ENCODE measurements at places on chromosomes 6 and 20.

- DNase-seq, result peak; percentile 80
Observed at GRCh38 chr20:17594443-17594842, 24.6 kb downstream of the DSTN start.

- no peak for DNase-seq
Observed at GRCh38 chr6:82015526-82015925, 232.0 kb downstream of the IBTK start.

- DNase-seq, result no peak
Observed at GRCh38 chr6:134368670-134369069, 50.8 kb upstream of the SGK1 start.

DNA sequence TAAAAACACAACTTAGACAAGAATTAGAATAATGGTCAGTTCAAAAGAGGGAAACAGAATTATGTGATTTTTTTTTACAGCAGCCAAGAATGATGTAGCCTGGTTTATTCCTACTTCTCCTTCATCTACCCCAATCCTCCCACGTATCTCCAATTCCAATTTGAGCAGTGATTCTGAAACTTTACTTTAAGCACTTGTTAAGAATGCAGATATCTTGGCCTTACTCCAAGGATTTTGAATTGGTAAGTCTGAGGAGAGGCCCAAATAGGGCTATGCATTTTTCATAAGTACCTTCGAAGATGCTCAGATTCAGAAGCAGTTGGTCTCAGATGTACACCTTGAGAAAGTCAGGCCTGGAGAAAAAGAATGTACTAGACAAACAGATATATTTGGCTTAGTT lies 233.4 kb upstream of the FLRT3 start:
- DNase-seq, result no peak

GRCh38 chr20:32470025-32470861 lies 112.1 kb downstream of the ASXL1 start:
- DNase-seq, result peak; percentile 86

GRCh38 chr20:25025091-25025861 lies 32.7 kb downstream of the ACSS1 start:
- DNase-seq, result peak; percentile 15

GRCh38 chr6:161891542-161891941 lies 617.7 kb upstream of the AGPAT4 start:
- no peak for DNase-seq

GRCh38 chr6:5813625-5814027 lies 193.1 kb downstream of the NRN1 start:
- no peak for DNase-seq

DNA sequence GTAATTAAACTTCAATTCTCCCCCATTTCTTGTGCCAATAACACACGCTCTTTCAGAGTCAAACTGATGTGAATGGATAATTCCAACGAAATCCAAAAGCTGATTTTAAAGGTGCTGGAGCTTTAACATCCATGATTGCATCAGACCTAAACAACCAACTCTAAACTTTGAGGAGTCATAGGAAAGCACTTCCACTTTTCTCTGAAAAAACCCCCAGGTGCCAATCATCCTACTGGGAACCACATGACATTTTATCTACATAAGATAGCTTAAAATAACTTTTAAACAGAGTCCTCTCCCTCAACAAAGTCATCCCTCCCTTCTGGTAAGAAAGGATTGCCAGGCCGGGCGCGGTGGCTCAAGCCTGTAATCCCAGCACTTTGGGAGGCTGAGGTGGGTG lies 167.7 kb upstream of the PDE10A start:
- DNase-seq, result no peak

- DNase-seq, result no peak
Observed at GRCh38 chr6:94367316-94367715, 948.0 kb upstream of the EPHA7 start.

- peak; percentile 11 for DNase-seq
Observed at GRCh38 chr6:167578371-167578901, 248.3 kb upstream of the AFDN start.

DNA sequence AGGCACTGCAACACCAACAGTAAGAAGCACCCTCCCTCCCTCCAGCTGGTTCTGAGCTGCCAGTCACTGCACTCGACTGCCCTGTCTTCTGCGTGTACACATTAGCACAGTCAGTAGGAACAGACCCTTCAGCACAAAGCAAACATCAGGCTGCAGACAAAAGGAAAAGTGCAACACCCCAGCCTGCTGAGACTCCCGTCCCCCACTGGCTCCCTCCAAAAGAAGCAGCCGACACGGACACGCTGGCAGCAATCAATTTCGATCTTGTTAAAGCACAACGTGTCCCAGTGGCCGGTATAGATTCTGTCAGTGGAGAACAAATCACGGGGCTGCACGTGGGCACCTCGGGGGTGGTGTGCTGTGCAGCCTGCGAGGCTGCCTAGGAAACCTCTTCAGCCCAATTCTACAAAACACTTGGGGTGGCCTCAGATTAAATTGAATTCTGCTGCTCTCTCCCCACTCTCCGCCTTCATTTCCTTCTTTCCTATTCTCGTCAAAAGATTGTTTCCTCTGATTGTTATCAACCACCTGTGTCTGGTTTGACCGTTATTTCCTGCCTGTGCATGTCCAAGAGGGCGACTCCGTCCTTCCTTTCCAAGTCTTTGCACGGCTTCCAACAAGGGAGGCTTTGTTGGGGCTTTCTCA lies 38.7 kb downstream of the TRAF3IP2 start:
- no peak for DNase-seq

DNA sequence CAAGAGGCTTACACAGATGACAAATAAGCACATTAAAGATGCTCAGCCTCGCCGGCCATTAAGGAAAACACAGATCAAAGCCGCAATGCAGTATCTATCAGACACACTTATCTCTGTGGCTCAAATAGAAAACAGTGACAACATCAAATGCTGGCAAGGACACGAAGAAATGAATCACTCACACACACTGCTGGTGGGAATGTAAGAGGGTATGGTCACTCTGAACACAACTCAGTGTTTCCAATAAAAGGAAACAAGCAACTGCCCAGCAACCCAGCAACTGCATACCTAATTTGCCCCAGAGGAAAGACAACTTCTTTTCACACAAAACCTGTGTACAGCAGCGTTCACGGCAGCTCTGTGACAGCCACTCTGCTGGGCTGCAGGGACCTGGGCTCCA lies 155.8 kb downstream of the WDR27 start:
- no peak for DNase-seq

DNA sequence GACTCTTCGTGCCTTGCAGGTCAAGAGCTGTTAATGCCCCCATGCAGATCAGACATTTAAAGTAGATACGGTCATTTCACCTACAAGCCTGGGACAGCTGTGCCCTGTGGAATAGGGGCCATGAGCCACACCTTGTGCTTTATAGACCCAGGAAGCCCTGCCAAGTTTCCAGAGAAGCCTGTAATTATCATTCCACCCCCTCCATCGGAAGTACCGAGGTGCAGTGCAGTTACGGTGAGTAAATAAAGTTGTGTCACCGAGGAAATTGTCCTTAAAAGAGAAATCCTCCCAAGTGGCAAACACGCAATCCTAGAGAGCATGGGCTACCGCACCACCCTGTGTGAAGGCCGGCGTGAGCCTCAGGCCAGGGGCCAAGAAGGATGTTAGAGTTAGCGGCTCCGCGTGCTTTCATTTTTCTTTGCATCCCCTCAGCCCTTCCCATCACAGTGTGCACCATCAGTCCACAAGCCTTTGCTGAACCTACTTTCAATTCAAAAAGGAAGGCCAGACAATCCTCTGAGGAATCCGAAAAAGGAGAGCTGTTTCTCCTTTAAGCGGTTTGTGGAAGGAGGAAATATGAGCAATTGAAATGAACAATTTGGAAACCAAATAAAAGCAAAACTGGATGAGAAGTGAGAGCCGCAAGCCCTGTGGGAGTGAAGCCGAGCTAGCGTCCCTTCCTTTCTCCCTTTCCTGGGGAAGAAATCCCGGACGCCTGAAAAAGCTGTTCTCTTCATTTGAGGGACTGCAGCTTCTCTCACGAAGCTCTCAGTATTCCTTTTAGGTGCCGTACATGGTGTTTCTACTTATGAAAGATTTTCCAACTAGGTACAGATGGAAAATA lies 183.3 kb upstream of the PDE10A start:
- DNase-seq, result no peak

DNA sequence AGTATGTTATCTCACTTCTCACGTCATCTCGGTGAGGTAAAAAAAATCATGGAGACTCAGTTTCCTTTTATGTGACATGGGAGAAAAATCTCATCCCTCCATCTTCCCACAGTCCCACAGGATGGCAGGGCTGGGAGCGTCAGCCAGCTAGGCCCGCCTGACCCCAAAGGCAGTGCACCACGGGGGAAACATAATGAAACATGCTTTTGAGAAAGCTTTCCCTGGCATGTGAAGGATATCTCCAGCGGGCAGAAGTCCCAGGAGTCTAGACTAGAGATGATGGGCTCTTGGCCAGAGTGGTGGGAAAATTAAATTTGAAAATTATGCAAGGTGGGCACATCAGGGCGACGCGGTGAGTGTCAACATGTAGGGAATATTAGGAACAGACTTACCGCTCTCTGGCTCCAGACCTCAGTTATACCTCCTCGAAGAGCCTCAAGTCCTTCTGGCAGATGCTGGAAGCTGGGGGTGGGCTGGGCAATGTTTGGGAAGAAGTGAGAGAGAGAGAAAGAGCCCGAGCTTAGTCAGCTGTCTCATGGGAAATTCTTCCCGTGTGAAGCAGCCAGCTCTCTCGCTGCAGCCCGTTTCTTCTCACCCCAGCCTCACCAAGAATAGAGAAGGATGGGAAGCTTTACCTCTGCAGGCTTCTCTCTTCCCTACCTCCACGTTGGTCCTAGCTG lies 52.3 kb downstream of the MOCS1 start:
- peak; percentile 69 for DNase-seq

- no peak for DNase-seq
Observed at GRCh38 chr6:116070616-116071389, 10.1 kb upstream of the FRK start.

DNA sequence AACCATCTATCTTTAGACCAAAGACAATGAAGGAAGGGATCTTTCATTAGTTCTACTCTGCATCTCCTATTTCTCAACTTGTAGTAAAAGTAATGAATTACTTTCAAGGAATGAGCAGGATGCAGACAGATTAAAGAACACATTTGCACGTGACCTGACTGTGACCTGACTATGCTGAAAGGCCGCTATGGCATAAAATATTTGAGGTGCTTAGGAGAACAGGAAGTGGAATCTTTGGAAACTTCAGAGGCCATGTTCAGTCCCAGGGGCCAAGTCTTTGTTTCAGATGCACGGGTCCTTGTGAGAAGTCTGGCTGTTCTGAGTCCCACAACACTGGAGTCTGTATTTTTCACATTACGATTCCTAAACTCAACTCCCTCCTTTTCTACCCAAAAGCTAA lies 41.0 kb downstream of the NINL start:
- no peak for DNase-seq

DNA sequence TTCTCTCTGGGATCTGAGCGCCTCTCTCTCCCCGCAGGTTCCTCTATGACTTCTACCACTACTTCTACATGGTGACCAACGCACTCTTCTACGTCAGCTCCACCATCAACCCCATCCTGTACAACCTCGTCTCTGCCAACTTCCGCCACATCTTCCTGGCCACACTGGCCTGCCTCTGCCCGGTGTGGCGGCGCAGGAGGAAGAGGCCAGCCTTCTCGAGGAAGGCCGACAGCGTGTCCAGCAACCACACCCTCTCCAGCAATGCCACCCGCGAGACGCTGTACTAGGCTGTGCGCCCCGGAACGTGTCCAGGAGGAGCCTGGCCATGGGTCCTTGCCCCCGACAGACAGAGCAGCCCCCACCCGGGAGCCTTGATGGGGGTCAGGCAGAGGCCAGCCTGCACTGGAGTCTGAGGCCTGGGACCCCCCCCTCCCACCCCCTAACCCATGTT lies 36.3 kb upstream of the MRGBP start:
- peak; percentile 37 for DNase-seq

GRCh38 chr6:170253910-170254269 lies 37.0 kb downstream of the DLL1 start:
- no peak for DNase-seq

DNA sequence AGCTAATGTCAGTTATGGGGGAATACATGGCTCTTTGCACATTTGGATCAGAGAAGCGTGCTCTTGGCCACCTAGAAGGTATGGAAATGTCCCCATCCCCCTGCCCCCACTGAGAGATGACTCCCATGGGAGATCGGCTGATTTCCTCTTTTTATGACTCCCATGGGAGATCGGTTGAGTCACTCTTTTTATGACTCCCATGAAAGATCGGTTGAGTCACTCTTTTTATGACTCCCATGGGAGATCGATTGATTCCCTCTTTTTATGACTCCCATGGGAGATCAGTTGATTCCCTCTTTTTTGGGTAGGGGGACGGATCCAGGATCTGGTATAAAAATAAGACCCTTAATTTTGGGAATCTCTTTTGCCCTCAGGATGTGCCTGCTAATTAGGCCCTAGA lies 10.3 kb upstream of the TAAR9 start:
- DNase-seq, result no peak

DNA sequence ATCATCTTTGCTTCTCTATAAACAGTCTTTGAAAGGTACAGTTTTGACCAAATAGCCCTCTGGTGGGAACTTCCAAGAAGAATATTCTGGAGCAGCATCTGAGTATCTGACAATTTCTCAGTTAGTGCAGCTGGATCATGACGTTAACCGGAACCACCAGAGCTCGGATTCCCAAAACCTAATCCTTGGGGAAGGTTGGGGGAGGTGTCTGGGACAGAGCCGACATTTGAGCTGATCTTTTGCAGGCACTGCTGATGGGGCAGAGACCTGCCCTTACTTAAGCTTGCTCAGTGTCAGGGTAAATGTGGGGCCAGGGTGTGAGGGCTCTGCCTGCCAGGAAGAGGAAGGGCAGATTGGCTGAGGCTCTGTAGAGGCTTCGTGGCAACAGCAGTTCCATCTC lies 416.6 kb downstream of the DHX35 start:
- DNase-seq, result peak; percentile 31

- DNase-seq, result peak; percentile 49
Observed at GRCh38 chr20:373171-373890, 7.2 kb upstream of the TRIB3 start.

Data from femur (tissue), 1 donor.